Fibroblast of lung (primary cell): ENCODE measurements at places on chromosomes 1 and 21. TPM values are rescaled to one million over a fixed set of nuclear protein-coding genes. Genes with fewer than 3 reads are reported as not detected.

- DNase-seq = no peak
Measured at GRCh38 chr1:37481289-37482003, 7.1 kb downstream of the ZC3H12A start.

- no peak for DNase-seq
Measured at GRCh38 chr1:1162597-1163537, 10.8 kb upstream of the TTLL10 start.

DNA sequence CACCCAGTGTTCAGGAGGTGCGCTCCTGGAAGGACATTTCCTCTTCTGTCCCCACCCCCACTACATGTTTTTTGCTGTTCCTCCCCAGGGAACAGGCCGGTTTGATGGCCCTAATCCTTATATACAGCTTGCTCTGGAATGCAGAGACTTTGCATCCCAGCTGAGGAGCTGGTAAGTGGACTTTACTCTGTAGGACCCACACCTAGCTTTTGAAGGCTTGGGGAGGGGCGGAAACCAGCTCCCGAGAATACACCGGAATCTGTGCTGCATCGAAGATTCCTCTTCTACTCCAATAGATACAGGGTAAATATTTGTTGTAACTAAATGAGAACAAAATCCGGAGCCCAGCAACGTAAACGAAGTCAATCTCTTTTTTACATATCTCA lies 1.2 kb upstream of the CGN start:
- no peak for DNase-seq

DNA sequence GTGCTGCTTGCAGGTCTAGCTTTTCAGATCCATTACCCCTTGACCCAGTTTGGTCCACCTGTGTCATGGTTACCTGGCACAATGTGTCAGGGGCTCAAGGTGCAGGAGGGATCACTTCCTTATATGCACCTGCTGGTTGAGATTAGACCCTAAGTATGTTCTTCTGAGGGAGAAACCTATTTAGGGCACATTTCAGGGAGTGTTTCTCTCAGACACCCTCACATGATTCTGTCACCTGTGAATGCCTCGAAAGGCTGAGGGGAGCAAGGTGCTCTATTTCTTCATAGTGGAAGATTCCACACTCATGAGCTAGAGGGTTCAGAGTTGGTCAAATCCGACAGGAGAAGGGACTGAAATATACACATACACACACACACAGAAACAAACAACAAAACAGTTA lies 15.5 kb downstream of the HSD3B2 start:
- no peak for DNase-seq

The RHCE gene
- 0.38 and 1.2 TPM in 2 replicates for polyA plus RNA-seq
